ENCODE measurements at places on chromosomes 11 and 22. TPM values are rescaled to one million over a fixed set of nuclear protein-coding genes. Genes with fewer than 3 reads are reported as not detected.

DNA sequence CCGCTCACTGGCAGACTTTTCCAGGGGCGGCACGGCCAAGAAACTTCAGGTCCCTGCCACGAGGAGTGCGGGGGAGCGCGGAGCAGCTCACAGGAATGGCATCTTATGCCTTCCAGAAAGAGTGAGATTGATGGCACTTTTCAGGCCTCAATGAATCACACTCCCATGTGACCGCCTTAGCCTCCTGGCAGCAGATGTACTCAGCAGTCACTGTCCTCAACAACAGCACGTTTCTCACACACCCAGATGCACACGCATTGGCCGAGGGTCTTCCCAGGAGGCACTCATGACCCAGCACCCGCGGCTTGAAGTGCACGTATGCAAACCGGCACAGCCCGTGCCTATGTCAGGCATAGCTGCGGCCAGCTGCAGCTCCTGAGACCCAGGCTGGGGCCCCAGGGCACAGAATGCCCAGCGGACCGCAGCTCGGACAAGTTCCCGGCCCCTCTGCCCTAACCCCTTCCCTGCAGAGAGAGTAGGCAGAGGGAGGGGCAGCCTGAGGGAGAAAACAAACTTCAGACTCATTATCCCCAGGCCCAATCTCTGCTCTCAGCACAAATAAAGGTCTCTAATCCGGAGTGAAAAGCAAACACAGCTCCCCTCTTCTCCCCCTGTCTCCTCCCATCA is 48.3 kb downstream of the RPUSD4 start:
- no peak for DNase-seq

DNA sequence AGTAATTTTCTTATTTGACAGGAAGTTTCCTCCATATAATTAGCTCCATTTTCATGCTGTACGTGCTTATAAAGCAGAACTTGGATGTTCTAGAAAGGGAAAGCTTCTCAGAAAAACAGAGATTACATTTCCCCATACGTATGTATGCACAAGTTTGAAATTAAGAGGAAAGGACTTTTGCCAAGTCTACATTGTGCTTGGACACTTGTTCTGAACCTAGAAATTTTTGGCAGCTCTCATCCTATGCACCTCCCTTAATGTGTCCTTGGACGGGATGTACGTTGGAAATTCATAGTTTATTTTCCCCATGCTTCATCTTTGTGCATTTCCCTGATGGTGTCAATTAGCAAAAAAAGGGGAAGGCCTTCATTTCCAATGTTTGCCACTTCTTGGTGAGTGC is 322.7 kb downstream of the BLID start:
- DNase-seq: no peak

GRCh38 chr11:40924915-40925314 is 534.5 kb downstream of the LRRC4C start:
- DNase-seq: no peak

- DNase-seq: no peak
These were observed 39.0 kb downstream of the CWC15 start for GRCh38 chr11:94934362-94934761.

GRCh38 chr11:7973011-7973410 is 7.8 kb upstream of the NLRP10 start:
- no peak for DNase-seq

DNA sequence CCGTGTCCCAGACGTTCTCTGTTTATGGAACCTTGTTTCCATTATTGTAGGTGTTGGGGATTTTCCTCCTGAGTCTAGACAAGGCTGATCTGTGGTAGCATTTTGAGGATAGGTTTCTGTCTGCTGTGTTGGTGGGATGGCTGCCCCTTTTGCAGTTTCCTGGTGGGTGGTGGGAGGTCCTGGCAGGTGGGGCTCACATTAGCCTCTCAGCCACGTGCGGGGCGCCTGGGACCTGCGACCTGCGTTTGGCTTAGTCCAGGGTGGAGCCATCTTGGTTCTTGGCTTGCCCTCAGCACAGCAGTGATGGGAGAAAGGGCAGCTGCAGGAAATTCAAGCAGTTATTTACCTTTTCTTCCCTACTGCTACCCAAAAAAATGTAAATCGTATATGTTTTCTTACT is 143.4 kb downstream of the TBC1D22A start:
- DNase-seq: no peak

- no peak for DNase-seq
These were observed 8.0 kb upstream of the CTSD start for GRCh38 chr11:1771700-1772099.

DNA sequence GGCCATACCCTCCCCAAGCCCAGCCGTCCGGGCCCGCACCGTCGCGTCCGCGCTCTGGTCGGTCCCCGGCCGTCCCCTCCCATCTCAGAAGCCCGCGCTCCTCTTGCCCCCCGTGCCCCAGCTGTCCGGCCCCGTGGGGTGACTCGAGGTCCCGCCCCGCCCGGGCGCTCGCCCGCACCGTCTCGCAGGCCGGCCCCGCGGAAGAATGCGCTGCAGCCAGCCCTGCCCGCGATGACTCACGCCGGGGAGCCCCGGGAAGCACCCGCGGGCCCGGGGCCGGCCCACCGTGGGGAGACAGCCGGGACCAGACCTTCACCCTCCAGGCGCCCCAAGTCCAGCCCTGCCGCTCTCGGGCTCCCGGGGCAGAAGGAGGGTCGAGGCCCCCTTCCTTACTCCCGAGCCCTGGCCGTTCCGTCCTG is 320 bp upstream of the PHLDA2 start:
- DNase-seq: no peak

GRCh38 chr11:105447936-105448702 is 161.8 kb upstream of the GRIA4 start:
- DNase-seq: no peak

DNA sequence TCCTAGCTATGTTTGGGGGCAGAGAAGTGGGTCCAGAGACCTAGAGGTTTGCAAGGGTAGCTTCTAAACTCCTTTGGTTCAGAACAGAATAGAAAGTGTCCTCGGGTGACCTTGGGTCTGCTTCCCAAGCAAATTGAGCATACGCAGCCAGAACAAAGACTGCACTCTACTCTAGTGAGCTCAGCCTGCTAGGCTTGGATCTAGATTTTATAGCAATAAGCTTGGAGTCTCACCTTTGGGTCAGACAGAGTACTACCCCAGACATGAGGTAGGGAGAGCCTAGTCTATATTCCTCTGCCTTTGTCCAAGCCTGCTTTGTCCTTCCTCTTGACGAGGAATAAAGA is 52.6 kb upstream of the ELF5 start:
- DNase-seq: no peak

DNA sequence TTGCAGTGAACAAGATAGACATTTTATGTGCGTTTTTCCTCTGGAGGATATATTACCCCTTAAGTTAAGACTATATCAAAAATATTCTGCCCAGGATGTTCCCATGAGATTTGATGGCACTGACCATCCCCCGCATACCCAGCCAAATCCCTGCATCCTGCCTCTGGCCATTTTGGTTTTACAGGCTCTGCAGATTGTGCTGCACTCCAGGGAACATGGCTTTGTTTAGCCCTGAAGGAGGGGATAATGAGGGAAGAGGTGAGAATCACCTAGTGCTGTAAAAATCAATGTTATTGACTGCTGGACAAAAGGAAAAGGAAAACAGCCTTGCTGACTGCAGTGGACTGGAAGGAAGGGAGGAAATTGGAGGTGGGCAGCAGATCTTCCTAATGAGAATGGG is 717.4 kb downstream of the DLG2 start:
- DNase-seq: no peak

- DNase-seq: no peak
These were observed 43.7 kb downstream of the ALX4 start for GRCh38 chr11:44266056-44266780.

- DNase-seq: no peak
These were observed 22.6 kb downstream of the AMPD3 start for GRCh38 chr11:10477690-10478046.

DNA sequence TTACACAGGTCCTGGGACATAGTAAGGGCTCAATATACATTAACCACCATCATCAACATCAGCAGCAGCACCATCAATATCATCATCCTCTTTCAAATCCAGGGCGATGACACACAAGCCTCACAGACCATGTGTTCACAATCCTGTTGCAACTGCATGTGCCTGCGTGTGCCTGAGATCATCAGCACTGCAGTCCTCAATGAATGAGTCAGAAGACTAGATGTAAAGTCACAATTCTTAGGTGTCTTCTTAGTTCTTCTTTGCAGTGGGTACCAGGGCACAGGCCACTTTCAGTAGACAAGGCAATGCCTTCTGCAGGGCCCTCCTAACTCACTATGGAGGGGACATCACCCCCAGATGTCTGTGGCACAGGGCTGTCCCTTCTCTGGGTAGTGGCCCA is 111.1 kb downstream of the MYO18B start:
- no peak for DNase-seq

DNA sequence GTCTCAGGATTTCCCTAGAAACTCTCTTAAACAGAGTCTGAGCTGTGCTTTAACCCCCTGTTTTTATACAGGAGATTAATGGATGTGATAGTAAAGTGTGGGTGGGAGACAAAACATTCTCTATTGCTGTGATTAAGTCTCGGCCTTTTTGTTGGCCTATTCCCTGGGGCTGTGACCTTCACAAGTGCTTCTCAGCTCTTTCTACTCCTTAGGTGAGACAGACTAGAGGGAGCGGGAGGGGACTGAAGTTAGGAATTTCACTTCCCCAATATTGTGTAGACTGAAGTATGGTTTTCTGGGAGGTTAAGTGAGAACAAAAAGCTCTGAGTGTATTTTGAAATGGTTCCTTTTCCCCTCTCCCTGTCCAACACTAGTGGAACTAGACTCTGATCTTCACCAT is 29.8 kb upstream of the OR8B8 start:
- no peak for DNase-seq

DNA sequence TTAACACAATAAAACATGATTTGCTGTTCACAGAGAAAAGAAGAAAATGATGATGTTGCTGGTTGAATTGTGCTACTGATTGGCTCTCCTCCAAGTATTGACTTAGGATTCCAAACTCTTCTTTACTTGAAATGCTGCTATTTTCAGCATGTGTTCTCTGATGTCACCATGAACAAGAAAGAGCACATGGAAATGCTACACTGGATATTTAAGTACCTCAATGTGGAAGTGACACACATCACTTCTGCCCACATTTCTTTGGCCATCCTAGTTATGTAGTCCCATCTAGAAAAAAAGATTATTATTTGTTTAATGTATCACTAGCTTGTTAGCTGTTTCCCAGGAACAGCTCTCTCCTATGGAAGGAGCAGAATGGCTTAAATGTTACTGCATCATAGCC is 27.2 kb downstream of the OR52B2 start:
- DNase-seq: no peak

- no peak for DNase-seq
These were observed 139.2 kb downstream of the WNT11 start for GRCh38 chr11:76067099-76067498.

GRCh38 chr11:10305262-10305963 is 540 bp downstream of the ADM start:
- no peak for DNase-seq

- DNase-seq: no peak
These were observed 1.3 kb downstream of the EHBP1L1 start for GRCh38 chr11:65576867-65577755.

DNA sequence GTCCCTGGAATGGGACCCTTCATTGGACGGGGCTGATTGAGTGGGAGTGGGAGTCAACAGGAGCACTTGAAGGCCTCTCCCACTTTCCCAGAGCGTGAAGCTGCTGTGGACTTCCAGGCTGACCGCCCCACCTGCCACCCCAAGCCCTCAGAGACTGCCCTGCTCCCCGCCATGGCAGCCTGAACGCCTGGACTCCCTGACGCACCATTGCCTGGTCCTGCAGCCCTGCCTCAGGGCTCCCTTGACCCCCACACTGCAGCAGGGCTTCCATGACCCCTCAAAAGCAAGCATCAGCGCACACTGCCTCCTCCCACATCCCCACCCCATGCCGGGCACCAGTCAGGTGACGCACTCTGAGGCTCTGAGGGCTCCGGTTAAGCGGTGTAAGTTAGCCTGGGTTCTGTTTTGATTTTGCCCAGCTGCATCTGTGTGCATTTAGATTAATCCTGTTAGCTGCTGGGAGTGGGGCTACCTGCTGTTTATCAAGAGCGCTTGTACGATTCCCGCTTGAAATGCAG is 39.4 kb downstream of the TRIM29 start:
- no peak for DNase-seq

GRCh38 chr11:4539603-4540219 is 5.3 kb upstream of the OR52M1 start:
- no peak for DNase-seq

GRCh38 chr11:71987521-71987920 is 11.2 kb upstream of the IL18BP start:
- no peak for DNase-seq

GRCh38 chr22:39278040-39278439 is 33.3 kb upstream of the PDGFB start:
- no peak for DNase-seq

DNA sequence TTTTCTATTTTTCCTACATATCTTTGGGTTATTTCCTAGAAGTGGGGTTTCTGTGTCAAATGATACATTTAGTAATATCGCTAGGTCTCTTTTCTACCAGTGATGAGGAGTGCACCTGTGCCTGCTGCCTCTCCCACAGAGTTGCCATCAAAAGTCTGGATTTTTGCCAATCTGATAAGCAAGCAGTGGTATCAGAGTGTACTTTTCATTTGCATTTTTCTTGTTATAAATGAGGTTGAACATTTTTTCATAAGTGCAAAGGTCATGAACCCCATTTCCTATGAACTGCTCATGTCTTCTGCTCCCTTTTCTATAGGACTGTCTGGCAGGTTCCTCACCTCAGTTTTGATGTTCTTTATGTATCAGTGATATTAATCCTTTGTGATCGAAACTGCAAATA is 1.7 kb downstream of the TRPM5 start:
- DNase-seq: no peak

DNA sequence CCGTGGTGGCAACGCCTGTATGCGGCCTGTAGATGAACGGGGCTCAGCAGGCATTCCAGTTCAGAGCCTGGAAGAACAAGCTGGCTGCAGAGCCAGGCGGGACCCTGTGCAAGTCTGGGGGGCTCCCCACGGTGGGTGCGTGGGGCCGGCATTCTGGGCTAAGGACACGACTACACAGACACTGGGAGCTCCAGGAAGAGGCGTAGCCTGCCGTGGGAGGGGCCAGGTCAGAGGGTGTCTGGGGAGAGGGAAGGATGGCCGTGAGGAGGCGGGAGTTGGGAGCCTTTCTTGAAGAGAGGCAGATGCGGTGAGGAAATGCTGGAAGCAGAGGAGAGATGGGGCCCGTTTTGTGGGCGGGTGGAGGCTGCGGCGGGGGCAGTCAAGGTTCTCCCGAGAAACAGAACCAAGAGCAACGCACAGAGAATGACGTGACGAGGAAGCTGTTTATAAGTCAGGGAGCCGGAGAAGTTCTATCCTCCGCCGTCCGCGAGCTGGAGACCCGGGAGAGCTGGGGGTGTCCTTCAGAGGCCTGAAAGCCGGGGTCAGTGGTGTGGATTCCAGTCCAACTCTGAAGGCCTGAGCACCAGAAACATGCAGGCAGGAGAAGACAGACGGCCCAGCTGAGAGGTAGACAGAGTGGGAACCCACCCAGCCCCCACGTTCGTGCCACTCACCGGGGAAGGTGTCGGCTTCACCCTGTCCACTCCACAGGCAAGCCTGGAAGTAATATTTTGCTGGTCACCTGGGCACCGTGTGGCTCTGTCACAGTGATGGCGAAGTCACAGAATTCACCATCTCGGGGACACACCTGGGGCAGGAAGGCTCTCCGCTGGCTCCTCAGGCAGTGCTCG is 529.6 kb downstream of the BRD1 start:
- no peak for DNase-seq

Gene LRRC74B
- 0.04 TPM for total RNA-seq

Gene ANAPC15
- total RNA-seq: 26.9 TPM

Gene SLC22A6
- total RNA-seq: not detected

Gene SCARF2
- total RNA-seq: 1.9 TPM

Gene EMID1
- 1.5 TPM for total RNA-seq

Gene POU2AF2
- not detected for total RNA-seq

Gene APOL2
- 28.5 TPM for total RNA-seq

Gene PHETA2
- total RNA-seq: 14.5 TPM

Gene OR5B3
- not detected for total RNA-seq

Gene NXPE2
- total RNA-seq: not detected

Gene FIBIN
- total RNA-seq: 2.3 TPM

All from esophagus squamous epithelium (tissue), 5 donors.